Activated T-cell treated with anti-CD3 and anti-CD28 coated beads, Interleukin-2, amount 50 U/mL, for 72 hours (primary cell): ENCODE measurements at places on chromosomes 13 and 19. TPM values are rescaled to one million over a fixed set of nuclear protein-coding genes. Genes with fewer than 3 reads are reported as not detected.

SMAD9 gene
- not detected for total RNA-seq

GRCh38 chr13:93169980-93170379, 56.6 kb upstream of the GPC6 start:
- no peak for DNase-seq

GPR183 gene
- total RNA-seq, result 32.8 TPM

GRCh38 chr19:36196249-36196648, 18.2 kb downstream of the ZNF565 start:
- DNase-seq, result no peak

KIR2DL3 gene
- not detected for total RNA-seq

HIPK4 gene
- total RNA-seq, result 0.12 TPM

DNA sequence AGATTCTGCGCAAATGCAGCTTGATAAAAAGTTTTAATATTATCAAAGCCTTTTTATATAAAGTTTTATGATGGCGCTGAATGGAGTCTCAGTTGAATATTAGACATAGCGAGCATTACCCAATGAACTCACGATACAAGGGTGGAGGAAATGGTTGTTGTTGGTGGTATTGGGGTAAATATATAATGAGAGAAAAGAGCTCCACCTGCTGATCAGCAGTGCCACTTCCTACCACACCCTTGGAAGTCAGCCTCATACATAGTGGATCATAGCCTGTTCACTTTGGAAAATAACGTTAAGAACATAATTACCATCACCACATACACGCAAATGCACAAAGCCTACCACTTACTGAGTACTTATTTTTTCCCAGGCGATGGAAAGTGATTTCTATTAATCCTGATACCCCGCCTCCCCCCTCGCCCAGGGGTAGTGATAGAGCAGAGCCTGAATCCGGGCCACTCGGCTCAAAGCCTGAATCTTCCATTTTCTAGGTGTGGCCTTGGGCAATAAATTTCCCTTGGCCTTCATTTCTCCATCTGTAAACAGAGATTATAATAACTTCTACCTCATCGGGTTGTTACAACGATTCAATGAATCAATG, 358.3 kb downstream of the KLF5 start:
- no peak for DNase-seq

FBXO27 gene
- total RNA-seq, result 3.7 TPM

DNA sequence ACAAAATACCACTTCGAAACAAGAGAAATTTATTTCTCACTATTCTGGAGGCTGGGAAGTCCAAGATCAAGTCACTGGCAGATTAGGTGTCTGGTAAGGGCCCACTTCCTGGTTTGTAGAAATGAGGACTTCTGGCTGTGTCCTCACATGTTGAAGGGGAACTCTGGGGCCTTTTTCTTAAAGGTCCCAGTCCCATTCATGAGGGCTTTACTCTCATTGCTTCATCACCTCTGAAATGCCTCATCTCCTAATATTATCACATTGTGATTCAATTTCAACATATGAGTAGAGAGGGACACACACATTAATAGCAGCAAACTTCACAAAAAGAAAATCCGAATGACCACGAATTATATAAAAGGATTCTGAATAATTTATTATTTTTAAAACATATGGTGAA, 21.6 kb upstream of the SIGLEC14 start:
- DNase-seq, result no peak

- DNase-seq, result peak; percentile 33
Observed at GRCh38 chr19:1648920-1649541, 3.4 kb downstream of the TCF3 start.

DNA sequence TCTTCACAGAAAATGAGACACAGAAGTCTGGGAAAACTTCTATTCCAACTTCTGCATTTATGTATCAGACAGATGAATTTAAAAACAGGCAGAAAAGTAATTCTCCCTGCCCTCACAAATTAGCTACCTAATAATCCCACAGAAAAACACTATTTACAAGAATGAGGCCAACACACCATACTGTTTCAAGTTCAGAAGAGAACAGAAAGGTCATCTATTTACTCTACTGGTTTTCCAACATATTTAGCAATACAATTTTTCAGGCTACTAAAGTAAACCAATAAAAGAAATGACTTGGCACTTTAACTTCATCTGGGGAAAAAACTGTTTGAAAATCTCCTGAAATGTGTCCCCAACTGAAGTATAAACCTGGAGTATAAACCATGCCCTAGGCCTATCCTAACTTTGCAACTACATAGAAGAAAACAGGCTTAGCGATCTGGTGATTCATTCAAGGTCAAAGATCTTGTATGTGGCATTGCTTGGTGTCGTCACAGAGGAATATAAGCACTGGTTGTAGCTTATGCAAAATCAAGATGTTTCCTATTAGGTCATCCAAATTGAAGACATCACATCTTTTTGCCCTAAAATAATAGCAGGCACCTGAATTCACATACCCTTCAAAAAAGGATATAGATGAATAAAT, 20.1 kb upstream of the EBPL start:
- DNase-seq, result no peak

GRCh38 chr13:91302111-91302510, 45.4 kb upstream of the MIR17HG start:
- DNase-seq, result no peak

GRCh38 chr19:2590630-2591399, 111.7 kb downstream of the GNG7 start:
- DNase-seq, result no peak

ATP8A2 gene
- 0.74 TPM for total RNA-seq

ZNF600 gene
- total RNA-seq, result 20.9 TPM

DNA sequence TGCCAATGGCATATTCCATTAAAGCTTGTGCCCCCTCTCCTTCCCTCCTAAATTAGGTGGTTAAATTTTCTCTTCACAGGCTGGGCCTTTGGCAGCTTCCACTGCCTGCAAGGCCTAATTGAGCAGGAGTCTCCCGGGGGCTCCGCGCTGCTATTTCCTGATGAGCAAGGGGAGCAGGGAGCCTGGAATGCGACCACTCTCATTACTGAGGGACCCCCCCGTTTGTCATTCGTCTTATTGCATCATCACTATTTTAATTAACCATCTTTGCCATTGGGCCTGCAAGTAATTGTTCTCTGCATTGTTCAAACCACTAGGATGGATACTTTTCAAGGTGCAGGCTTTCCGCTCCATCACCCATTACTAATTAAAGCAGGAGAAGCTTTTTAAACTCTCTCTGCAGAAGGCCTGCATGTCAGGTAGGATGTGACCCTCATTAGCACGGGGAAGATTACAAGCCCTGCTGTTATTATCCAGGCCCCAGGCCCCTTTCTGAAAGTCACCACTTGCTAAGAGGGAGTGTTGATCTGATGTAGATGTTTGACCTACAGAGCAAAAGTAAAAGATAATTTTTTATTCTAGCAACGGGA, 142.3 kb downstream of the OXGR1 start:
- DNase-seq, result no peak

DNA sequence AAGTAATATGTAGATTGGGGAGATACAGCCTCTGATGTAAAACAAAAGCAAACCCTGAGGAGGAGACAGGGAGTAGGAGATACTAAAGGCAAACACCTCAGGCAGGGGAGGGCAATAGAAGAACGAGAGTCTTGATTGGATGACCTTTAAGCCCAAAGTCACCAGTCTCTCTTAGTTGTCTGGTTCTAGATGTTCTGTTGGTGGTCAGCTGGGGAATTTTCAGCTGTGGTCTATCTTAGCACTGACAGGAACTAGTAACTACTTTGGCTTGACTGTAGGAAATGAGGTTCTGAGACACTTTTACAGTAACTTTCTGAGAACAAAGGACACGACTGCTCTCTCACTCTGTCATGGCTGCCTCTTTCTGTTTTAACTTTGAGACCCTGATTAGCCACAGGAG, 290.7 kb upstream of the MIR17HG start:
- DNase-seq, result no peak

GRCh38 chr13:50197705-50198104, 182.5 kb downstream of the KCNRG start:
- DNase-seq, result no peak

ZNF730 gene
- 2.2 TPM for total RNA-seq

DNA sequence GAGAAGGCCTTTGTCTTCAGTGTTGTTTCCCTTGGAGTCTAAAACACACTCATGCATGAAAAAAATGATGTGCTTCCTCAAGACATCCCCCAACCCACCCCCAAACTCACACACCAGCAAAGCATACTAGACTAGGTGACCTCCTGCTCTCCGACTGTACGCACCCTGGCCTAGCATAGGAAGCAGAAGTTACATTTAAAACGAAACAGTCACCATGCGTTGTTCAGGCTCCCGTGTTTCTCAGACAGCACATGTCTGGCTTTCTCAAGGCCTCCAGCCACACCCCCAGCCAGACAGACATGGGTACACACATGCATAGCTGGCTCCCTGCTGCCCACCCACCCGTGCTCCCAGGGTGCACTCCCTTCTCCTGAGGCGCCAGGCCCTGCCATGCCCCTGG, 28.7 kb upstream of the C1QTNF9 start:
- no peak for DNase-seq

- peak; percentile 58 for DNase-seq
Observed at GRCh38 chr19:4534836-4535658, at the start of gene PLIN5. PLIN5 (minus strand) TSS chr19:4535224; CDS start chr19:4534074, 1,150 bp downstream.

- no peak for DNase-seq
Observed at GRCh38 chr13:67275351-67275960, 45.3 kb upstream of the PCDH9 start.

DNA sequence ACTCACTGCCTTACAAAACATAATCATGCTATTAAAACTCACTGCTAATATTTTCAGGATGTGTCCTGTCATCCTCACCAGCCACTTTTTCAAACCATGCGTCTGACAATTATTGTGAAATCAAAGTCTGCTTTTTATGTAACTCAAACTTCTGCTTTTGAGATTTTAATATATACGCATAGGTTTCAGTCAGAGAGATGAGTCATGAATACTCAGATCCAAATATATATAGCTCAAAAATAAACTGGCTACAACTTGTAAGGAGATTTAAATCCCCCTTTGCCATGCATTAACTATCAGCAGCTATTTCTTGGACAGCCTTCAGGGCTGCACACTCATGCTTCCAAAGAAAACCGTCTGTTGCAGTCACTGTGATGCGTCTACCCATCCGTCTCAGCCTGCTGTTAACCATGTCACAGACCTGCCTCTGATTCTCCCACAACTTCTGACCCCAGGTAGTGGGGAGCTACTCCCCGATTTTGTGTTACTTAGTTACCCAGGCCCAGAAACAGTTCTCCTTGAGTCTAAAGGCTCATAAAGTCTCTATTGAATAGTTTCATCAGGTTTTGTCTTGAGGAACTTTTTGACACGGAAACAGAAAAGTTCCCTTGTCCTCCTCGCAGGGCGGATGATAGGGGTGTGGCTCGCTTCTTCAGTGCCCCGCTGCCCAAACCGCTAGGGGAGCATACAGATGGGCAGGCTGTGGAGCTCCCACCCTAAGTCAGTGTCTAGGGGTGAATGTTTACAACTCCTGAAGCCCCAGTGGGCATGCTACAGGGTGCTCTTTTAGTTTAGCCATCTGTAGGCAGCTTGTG, 33.8 kb upstream of the SGCG start:
- no peak for DNase-seq

CASP14 gene
- not detected for total RNA-seq

- no peak for DNase-seq
Observed at GRCh38 chr13:102309110-102309509, 92.7 kb downstream of the FGF14 start.

PRSS57 gene
- total RNA-seq, result 0.22 TPM

ZNF492 gene
- 2.7 TPM for total RNA-seq

DNA sequence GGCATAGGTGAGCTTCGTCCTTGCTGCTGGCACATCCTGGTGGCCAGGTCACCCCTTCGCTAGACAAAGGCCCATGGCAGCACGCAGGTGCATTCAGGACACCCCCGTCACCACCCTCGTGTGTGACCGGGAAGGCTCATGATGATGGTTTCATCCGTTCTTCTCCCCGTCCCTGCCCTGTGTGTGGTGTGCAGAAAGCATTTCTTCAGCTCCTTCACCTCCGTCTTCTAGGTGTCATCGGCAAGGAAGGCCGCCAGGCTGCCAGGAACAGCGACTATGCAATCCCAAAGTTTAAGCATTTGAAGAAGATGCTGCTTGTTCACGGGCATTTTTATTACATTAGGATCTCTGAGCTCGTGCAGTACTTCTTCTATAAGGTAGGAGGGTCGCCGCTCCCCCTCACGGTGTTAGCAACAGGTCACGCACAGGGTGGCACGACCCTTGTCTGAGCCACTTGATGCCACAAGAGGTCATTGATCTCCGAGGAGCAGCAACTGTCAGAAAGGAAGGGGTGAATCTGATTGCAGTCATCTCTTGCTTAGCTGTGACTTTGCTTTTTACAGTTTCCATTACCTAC, 111.0 kb upstream of the MCF2L start:
- DNase-seq, result no peak

CAMSAP3 gene
- total RNA-seq, result 1.7 TPM

DNA sequence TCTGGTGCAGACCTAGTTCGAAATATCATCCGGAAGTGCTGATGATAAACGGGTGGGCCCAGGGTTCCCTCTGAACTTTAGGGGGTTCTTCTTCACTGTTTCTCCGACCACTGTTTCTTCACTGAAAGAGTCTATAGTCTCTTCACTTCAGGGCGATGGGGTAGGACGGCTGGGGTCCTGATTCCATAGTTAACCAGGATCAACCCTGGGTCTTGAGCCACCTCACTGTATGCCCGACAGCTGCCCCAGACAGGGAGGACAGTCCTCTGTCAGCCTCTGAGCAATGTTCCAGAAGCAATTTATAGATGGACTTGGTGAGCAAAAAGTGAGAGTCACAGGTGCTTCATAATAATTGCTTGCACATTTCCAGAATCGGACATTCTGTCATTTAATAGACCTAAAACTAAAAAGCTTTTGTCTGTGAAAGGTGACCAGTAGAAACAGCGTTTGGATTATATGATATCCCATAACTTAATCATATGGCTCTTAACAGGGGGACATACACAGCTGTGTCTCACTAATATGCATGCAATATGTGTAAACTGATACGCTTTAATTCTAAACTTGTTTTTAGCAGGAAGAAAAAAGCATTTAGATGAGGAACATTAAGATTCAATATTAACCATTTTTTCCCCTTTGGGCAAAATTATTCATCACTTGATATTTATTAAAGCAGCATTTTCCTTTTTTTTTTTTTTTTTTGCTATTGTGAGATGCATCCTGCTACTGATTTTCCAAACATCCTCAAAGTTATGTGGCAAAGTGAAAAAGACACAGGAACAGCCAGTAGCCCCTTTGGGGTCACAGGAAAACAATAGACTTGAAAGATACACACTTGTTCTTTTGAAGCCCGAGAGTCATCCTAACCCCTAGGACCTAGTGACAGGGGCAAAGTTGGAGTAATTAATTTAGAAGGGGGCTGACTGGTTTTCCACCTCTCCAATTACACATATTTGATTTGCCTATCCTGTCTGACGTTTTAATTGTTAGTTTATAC, 277.0 kb downstream of the ZNF536 start:
- DNase-seq, result no peak

GRCh38 chr13:25973085-25973484, 78.7 kb downstream of the SHISA2 start:
- DNase-seq, result no peak

ONECUT3 gene
- total RNA-seq, result not detected

BRSK1 gene
- total RNA-seq, result 13.0 TPM
